Psoas muscle (tissue), 8 donors: ENCODE measurements at places on chromosomes 4 and X.
A peak's percentile ranks its signal among the peaks of the same experiment; 100 is the strongest.

DNA sequence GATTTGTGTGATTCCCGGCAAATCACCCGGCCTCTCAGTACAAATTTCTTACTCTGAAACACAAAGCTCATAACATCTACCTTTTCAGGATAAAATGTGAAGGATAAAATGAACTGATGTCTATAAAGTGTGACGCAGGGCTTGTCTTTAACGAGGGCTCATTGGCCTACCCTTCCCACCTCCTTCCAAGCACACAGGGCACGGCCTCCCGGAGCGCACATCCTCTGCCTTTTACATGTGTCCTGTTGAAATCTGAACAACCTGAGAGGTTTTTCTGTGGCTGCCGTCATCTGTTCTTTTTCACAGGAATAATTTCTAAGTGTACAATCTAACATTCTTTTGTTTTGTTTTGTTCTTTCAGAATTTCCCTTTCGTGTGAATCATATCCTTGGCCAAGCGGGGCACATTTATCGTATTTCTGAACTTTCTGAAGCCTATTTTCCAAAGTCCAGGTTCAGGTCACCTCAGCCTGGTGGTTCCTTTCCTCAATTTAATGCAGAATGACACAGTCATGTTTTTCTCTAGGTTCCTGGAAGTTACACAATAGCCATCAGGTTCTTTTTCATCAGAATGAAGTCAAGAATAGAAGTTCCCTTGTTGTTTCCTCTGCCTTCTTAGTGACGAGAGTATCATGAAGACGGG, 53.1 kb upstream of the SPRY1 start:
- no peak for DNase-seq

DNA sequence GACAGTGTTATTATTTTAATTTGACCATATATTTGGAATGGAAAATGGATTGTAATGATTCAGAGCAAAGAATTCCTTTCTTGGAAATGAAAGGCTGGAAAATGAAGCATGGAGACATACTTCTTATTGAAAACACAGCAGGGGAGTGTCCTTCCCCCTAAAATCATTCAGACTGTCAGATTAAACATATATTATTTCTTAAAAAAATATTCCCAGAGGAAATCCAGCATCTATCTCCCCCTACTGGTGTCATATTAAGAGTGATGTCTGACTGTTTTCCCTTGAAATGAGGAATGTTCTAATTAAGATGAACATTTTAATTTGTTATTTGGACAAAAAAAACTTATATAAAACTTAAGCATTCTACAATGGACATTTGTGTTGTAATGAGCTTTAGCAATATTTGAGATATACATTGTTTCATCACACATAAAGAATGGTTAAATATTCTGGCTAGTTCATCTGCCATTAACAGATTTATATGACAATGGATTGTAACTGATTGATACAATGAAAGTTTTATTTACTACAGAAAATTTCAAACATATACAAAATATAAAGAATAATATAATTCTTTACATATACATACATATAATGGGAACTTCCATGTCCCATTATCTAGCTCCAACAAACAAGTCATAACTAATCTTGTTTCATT, 264.6 kb downstream of the SPRY1 start:
- DNase-seq, result no peak

DNA sequence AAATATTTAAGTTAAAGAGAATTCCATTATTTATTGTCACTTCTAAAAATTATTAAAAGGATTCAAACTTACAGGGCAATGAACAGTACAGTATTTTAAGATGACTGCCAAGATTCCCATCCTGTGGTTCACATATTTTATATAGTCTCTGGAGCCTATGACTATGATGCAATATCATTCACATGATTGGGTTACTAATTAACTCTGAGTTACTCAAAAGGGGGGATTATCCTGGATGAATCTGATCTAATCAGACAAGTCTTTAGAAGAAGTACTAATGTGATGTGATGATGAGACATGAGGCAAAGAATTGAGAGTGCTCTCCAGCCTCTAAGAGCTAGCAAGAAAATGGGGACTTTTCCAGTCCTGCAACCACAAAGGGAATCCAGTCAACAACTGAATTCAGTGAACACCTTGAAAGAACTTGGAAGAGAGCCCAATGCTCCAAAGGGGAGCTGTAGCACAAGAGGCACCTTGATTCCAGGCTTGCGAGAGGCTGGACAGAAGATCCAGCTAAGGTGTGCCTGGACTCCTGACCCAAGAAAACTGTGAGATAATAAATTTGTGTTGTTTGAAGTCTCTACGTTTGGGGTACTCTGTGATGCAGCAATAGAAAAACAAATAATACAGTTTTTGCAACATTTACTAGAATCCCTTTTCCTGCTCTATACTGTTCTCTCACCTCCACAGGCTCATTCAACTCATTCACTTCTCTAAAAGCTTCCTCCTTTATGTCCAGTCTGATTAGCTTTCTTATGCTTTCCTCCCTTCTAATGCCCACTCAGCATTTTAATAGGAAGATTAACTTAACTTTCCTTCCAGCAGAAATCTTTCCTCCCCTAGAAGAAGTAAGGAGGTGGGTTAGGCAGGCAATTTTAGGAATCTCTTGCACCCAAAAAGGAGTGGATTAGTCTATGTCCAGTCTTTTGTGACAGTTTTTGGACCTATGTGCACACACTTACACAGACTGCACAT, 133.8 kb upstream of the LCORL start:
- no peak for DNase-seq

GRCh38 chr4:6917461-6918271, 8.0 kb downstream of the TBC1D14 start:
- DNase-seq, result peak; percentile 83

DNA sequence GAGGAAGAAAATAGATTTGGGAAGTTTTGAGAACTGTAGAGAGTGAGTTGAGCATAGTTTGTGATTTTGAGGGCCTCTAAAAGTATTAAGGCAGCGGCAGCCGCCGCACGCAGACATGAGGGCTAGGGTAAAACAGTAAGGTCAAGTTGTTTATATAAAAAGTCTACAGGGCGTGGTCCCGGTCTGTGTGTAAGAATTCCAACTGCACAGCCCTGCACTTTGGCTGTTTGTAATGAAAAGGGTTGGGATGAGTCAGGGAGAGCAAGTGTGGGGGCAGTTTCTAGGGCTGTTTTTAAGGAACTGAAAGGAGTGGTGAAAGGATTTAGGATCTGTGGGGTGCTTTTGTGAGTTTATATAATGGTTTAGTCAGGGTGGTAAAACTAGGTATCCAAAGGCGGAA, 55.0 kb downstream of the BEX3 start:
- no peak for DNase-seq
